ENCODE measurements at places on chromosomes 11 and 22.

- no peak for DNase-seq
These were observed 392.3 kb upstream of the ARHGAP42 start for GRCh38 chr11:100294748-100295147.

DNA sequence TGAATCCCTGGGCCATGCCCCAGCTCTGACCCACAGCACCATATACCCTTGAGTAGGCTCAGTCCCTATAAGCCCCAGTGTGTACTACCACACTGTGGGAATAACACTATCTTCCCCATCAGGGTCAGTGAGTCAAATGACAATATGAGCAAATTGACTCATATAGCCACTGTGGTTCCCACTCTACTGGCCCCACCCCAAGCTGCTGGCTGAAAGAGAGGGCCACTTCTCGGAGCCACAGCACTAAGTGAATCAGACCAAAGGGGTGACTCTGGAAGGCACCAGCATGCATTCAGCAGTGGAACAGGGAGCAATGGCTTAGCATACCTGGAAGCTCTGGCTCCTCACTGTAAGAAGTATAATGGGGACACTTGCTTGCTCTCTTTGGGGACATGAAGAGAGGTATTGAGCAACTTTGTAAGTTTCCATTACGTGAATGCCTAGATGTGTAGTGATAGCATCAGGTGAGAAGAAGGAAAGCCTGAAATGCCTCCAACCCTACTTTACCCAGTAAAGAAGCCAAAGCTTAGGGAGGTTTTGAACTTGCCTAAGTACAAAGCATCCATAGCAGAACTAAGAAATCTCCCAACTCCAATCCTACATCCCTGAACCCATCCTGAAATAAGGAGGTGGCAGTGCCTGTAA is 13.5 kb downstream of the CD59 start:
- DNase-seq, result no peak

DNA sequence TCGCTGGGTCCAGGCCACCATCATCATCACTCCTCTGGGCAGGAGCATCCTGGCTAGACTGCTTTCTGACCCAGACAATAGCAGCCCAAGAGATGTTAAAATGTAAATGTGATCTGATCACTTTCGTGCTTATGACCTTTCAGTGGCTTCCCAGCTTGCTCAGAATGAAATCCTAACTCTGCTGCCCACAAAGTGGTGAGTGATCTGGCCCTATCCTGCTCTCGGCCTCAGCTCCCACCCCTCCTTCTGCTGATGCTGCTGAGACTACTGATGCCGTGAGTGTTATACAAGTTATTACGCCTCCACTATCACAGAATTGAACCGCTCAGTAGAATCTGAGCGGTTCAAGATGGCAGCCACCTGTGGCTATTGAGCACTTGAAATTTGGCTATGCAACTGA is 26.2 kb downstream of the ELF5 start:
- no peak for DNase-seq

GRCh38 chr22:41290262-41291221 is 4.6 kb upstream of the RANGAP1 start:
- DNase-seq, result peak; percentile 47

DNA sequence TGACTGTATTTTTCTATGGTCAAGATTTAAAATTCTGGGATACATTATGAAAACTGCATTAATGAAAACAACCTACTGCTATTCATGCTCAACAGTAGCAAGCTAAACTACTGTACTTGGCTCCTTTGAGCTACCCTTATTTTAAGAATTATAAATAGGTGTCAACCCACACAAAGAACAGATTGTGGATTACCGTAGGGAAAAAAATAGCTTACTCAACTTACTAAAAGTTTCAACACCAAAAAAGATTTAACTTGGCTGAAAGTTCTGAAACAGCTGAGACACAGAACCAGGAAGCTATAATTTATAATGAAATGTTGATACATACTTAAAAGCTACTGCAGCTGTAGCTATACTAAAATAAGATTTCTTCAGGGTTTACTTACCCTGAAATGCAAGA is 10.1 kb downstream of the LIN7C start:
- no peak for DNase-seq

GRCh38 chr11:132610216-132610615 is 922.1 kb downstream of the OPCML start:
- no peak for DNase-seq

- DNase-seq, result no peak
These were observed 28.8 kb upstream of the SHANK2 start for GRCh38 chr11:71281204-71281603.

DNA sequence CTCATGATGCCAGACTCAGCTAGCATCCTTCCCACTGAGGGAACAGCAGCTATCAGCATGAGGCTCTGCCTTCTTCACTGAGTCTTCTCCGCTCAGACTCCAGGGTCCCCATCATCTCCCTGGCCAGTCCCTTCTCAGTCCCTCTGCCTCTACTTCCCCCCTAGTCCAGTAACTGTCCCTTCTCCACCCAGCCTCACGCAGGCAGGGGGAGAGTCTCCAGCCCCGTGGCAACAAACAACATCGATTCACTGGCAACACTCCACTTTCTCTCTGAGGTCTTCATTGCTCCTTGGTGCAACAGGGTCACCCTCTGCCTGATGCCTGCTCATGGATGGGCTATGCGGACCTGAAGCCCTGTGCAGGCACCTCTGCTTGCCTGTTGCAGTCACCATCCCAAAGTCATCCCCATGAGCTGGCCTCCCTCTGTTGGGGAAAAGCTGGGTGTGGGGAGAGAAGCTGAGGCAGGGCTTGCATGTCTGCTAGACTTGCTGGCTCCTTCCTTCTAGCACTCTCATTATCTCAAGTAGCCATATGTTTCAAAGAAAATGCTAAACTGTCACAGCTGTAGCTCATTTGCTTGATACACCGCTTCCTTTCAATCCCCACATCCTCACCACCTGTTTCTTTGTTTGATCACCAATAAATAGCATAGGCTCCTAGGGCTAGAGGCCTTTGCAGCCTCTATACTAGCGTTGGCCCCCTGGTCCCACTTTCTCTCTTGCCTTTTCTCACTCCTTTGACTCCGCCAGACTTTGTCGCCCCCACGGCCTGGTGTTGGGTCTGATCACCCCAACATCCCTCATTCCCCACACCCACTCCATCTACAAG is 4.3 kb upstream of the BCR start:
- no peak for DNase-seq

DNA sequence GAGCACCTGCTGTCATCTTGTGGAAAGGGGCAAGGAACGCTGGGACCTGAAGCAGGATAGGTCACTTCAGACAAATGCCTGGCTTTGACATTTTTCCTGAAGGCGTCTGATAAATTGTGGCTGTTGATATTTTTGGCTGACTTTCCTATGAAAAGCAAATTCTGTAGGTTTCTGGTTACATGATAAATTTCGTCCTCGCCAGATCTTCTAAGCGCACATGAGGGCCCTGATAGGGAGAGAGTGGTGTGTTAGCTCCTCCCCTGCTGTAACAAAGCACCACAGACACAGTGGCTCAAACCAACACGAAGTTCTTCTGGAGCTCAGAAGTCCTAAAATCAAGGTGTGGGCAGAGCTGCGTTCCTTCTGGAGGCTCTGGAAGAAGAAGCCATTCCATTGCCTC is 19.6 kb downstream of the APOL4 start:
- DNase-seq, result no peak

DNA sequence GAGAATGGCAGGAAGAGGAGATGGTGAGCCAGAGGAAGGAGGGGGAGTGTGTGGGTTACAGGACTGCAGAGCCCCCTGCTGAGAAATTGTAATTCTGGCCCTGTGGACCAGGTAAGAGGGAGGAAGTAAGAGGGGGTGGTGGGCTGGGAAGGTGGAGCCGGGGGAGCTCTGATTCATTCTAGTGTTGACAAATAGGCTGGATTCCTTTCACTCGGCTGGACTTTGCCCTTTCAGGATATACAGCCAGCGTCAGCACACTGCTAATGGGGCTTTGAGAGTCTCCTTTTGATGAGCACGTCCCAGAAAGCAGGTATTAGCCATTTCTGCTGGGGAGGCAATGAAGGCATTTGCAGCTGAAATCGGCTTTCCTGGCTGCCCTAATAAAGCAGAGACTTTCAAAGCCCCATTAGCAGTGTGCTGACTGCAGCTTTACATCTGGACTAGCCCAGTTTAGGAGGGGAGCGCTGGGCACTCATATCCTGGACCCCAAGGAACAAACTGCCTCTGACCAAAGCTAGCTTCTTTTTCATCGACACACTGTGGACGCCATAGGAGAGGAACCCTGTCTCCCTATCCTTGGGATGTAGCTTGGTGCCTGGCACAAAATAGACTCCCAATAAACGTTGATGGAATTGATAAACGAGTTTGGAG is 44.8 kb upstream of the CADM1 start:
- DNase-seq, result no peak

DNA sequence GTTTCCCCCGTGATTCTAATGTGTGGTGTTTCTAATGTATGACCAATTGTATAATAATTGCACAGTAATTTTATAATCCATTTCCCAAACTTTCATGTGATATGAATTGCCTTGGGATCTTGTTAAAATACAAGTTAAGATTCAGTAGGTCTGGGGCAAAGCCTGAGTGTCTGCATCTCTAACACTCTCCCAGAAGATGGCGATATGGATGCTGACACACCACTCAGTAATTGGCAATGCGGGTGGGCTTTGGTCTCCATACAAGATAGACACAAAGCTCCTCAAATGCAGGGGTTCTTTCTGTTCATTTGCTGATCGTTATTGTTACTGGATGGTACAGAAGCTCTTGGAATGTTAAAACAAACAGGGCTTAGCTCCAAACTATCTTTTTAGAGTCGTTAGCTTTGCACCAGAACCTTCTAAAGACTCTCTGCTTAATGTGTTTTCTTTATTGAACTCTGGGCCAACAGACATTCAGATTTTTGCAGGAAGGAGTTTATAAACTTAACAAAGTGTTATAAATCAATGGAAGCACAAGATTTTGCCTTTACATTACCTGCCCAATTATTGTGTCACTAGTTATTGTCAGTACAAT is 45.4 kb upstream of the ANO3 start:
- DNase-seq, result peak; percentile 48

- no peak for DNase-seq
These were observed 52.8 kb upstream of the CLMP start for GRCh38 chr11:123247813-123248379.

DNA sequence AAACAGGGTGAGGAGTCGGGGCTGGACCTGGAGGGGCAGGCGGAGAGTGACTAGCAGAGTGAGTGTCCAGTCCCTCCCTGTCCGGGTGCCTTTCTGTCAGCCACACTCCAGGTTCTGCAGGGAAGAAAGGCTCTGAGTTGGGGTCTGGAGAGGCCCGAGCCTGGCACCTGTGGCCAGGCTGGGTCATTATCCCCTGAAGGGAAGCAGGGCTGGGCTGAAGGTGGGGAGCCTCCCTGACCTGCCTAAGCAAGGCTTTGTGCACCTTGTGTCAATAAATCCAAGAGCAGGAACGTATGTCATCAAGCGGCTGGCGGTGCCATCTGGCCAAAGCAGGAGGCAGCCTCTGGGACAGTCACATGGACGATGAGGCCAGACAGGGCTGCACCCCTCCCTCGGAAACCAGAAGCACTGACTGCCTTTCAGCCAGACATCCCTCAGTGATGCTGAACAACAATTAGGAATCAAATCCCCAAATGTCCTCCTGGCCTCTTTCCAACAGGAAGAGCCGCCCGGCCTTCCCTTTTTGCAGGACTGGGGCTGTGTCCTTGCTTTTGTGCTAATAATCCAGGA is 73.9 kb upstream of the FGF3 start:
- DNase-seq, result no peak

DNA sequence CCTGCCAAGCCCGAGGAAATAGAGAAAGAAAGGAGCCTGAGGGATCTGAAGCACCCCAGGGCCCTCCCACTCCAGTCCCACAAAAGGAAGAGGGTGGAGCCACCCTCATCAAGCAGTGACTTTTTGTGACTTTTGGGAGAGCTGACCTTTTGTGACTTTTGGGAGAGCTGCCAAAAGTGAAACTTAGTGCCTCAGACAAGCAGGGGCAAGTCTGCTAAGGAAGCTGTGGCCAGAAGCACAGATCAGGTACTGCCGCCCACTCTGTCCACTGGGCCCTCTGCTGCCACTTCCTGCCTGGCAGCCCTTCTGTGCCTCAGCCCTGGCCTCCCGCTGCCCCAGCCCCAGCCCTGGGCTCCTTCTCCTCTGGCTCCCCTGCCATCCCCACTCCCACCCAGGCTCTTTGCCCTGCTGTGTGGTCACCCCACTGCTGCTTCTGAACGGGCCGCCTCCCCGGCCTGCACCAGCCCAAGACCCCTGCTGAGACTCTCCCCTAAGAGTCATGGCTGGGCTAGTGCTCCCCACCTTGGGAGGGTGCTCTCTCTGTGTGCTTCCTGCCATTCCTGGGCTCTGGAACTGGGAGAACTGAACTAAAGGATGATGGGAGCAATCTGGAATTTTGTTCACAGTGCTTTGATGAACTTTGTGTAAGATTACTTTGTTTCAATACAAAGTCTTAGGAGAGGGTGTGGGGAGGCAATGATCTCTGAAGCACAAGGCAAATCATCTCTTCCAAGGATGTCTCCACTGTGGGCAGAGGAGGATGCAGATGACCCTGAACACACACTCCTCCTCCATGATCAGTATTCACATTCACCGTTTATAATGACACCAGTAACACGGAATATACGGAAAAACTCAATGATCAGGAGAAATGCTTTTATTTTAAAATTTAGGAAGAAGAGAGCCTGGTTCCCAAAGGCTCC is at the start of gene APOBEC3H:
TSS of gene APOBEC3H (plus strand) at position 147 of the 923 bp plus-strand sequence. CDS start 3,035 bp downstream, outside the sequence.
- no peak for DNase-seq

DNA sequence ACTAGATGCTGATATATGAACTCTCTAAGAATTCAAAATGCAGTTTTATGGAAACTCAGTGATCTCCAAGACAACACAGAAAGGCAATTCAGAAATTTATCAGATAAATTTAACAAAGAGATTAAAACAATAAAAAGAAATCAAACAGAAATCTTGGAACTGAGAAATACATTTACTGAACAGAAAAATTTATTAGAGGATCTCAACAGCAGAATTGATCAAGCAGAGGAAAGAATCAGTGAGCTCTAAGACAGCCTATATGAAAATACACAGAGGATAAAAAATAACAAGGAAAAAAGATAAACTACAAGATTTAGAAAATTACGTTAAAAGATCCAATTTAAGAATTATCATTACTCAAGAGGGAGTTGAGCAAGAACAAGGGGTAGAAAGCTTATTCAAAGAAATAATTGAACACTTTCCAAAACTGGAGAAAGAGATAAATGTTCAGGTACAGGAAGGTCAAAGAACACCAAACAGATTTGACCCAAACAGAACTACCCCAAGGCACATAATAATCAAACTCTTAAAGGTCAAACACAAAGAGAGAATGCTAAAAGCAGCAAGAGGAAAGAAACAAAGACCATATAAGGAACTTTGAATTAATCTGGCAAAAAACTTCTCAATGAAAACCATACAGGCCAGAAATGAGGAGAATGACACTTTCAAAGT is 103.1 kb downstream of the APIP start:
- no peak for DNase-seq

- DNase-seq, result no peak
These were observed 1.0 kb upstream of the PLEKHB1 start for GRCh38 chr11:73645121-73645969.

Data from A673 (cell line).